GM23248 (cell line): ENCODE measurements at places on chromosomes 3 and 15. TPM values are rescaled to one million over a fixed set of nuclear protein-coding genes. Genes with fewer than 3 reads are reported as not detected.
A peak's percentile ranks its signal among the peaks of the same experiment; 100 is the strongest.

GRCh38 chr15:37245358-37245757 is 145.0 kb upstream of the MEIS2 start:
- DNase-seq, result no peak

Gene ACKR4
- 13.4 and 14.8 TPM in 2 replicates for polyA plus RNA-seq

- DNase-seq, result no peak
Observed at GRCh38 chr3:73697020-73697419, 72.3 kb upstream of the PDZRN3 start.

- no peak for DNase-seq
Observed at GRCh38 chr3:169272532-169272931, 391.0 kb downstream of the MECOM start.

- no peak for DNase-seq
Observed at GRCh38 chr3:148739720-148740119, 42.0 kb downstream of the AGTR1 start.

- no peak for DNase-seq
Observed at GRCh38 chr15:100278596-100279380, 63.0 kb downstream of the ADAMTS17 start.

Gene ALAS1
- polyA plus RNA-seq, result 30.4 and 31.0 TPM in 2 replicates

Gene GOLGA8H
- not detected in 2 replicates for polyA plus RNA-seq

DNA sequence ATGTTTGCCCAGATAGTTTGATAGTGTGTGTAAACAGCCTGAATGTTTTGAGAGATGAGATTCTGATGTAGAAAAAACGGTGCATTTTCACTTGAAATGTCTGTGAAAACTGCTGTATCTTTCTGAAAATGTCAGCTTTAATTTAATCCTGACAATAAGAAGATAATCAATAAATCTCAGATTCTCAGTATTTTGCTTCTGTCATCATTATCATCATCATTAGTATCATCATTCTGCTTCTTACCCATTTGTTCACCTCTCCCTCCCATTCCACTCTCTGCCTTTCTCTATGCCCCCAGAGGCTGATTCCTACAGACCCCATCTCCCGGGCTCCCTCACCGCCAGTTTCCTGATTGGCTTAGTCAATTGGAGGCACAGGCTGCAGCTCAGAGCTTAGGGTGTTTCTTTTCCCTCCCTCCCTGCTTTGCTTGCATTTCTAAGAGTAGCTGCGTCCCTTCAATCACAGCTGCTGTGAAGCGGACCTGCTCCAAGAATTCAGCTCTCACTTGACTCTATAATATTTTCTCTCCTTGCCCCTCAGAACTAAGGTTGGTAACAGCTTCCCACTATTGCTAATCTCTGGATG is 8.2 kb upstream of the SNTN start:
- no peak for DNase-seq

GRCh38 chr3:138781012-138781470 is 53.7 kb downstream of the PIK3CB start:
- DNase-seq, result no peak

Gene DNAH12
- 0.11 TPM in 1 of 2 replicates, not detected in the other for polyA plus RNA-seq

DNA sequence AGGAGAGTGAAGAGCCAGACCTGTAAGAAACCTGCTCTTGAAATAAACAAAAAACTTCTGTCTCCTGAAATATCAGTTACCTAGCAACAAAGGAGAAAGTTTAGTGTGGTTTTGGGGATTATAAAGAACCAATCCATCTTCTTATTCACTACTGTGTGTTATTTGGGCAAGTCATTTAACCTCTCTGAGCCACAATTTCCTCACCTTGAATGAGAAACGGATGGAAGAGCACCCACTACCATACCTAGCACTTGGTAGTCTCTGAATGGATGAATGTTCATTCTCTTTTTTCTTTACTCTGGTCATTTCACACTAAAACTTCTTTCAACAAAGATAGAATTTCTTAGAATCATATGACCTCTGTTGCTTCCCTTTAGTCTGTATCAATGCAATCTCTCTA is 45.2 kb downstream of the PTPN9 start:
- no peak for DNase-seq

Gene SNX33
- polyA plus RNA-seq, result 13.0 and 13.1 TPM in 2 replicates

Gene BLM
- 1.9 and 2.1 TPM in 2 replicates for polyA plus RNA-seq

GRCh38 chr15:47514200-47514652 is 203.1 kb upstream of the SEMA6D start:
- peak; percentile 69 for DNase-seq
